ENCODE measurements at places on chromosomes 4 and X.
A peak's percentile ranks its signal among the peaks of the same experiment; 100 is the strongest.

DNA sequence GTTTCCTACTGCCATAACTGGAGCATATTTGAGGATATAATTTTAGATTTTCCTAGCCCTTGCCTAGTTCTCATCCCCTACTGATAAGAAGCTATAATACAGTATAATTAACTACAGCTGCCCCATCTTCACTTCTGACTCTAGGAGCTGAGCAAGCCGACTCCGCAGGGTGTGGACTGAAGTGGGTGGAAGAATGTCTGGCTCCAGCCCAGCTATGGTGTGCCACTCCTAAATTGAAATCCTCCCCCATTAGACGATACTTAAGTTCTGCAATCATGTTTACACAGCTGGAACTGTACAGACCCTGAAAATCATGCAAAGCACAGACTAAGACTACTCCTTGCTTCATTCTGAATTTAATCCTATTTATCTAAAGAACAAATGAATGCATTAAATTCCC is 93.1 kb downstream of the PCDH19 start:
- peak; percentile 17 for DNase-seq

DNA sequence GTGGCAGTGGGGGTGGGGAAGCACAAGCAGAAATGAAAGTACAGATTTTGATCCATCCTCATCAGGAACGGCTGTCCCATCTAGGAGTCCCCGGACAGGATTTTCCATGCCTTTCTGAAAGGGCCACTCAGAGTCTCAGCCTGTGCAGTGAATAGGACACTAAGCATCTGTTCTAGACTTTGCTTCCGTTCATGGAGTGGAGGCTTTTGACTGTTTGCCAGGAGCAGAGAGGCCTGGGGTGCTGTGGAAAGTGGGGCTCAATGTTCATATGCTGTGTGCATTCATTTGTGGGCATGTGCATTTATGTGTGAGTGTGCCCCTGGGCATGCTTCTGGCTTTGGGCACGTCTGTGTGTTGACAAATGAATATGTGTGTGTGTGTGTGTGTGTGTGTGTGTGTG is 25.6 kb upstream of the MAMLD1 start:
- DNase-seq = no peak

DNA sequence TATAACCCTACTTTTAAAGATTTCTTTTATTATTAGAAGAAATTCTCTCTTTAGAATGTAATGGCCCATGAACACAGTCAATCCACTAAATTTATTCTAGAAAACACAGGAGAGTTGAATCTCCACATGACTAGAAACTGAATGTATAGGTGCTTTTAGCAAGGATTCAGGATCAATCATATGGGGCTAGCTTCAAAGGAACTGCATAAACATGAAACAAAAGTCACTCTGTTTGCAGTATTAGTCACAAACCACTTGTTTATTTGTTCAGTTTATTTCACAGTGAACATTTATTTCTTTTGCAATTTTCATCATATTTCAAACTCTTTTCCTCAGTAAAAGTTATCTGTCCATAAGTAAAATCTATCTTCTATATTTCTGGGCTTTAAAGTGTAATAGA is 1604.6 kb downstream of the PCDH18 start:
- no peak for DNase-seq

DNA sequence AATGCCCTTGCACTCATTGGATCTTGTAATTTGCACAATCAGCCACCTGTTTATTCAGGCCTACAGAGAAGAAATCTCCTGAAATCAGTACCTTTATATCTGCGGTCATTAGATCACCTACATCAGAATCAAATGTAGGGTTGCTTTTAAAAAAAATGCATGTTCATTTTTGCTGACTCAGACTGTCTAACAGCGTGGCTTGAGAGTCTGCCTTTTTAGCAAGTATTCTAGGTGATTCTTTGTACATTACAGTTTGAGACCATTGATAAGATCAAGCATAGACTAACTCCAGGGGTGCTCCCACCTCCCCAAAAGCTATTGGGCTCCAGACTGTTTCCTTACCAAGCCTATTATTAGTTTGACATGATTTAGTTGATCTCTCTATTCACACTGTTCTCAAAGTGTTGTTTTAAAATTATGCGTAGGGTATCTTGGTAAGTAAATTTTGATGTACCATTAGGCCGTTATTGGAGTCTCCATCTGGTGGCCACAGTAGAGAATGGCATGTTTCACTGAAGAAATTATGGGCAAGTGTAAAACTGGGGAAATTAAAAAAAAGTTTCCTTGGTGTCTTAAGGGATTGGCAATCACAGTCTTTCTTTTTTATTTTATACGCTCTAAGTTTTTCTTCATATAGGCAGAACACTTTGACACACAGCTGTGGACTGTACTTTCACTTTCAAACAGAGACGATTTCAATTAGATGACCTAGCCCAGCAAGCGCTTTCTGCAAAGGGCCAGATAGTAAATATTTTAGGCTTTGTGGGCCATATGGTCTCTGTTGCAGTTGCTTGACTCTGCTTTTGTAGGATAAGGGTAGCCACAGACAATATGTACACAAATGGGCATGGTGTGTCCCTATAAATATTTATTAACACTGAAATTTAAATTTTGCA is 33.7 kb upstream of the MSL3 start:
- no peak for DNase-seq

GRCh38 chr4:95714571-95714970 is 125.3 kb upstream of the PDHA2 start:
- DNase-seq = no peak

DNA sequence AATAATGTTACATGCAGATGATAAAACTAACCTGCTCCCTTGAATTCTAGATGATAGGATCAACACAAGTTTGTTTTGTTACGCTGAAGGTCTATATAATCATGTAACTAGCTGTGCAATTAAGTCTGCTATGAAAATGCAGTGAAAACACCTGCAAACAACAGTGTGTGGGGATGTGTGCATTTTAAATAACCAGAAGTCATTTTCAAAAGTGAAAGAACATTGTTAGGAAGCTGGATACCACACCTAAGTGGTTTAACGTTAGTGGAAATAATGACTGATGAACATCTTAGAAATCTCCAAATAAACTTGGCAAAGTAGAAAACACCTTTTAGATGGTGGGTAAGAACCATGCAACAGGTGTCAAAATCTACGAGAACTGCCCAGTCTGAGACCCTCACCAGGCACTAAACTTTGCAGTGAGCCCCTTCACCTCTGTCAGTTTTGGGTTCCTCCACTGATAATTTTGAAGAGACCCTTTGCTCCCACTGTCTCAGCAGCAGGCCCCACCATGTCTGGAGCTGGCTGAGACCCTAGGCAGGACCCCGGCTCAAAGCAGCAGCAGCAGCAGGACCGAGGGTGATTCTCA is 36.6 kb downstream of the CHST7 start:
- no peak for DNase-seq

- peak; percentile 17 for DNase-seq
Measured at GRCh38 chrX:24145303-24146186, 4.0 kb upstream of the ZFX start.

DNA sequence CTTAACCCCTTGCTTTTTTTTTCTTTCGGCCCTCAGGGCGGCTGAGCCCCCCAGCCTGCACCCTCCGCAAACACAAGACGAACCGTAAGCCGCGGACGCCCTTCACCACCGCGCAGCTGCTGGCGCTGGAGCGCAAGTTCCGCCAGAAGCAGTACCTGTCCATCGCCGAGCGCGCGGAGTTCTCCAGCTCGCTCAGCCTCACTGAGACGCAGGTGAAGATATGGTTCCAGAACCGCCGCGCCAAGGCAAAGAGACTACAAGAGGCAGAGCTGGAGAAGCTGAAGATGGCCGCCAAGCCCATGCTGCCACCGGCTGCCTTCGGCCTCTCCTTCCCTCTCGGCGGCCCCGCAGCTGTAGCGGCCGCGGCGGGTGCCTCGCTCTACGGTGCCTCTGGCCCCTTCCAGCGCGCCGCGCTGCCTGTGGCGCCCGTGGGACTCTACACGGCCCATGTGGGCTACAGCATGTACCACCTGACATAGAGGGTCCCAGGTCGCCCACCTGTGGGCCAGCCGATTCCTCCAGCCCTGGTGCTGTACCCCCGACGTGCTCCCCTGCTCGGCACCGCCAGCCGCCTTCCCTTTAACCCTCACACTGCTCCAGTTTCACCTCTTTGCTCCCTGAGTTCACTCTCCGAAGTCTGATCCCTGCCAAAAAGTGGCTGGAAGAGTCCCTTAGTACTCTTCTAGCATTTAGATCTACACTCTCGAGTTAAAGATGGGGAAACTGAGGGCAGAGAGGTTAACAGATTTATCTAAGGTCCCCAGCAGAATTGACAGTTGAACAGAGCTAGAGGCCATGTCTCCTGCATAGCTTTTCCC is 3.4 kb downstream of the MSX1 start:
- DNase-seq = no peak
